NCI-H1694 treated with DMSO at 0.1 percent for 48 hours (cell line): ENCODE measurements at places on chromosomes 7 and 10.

- DNase-seq = no peak
Observed at GRCh38 chr10:109922358-109922975, 844 bp downstream of the XPNPEP1 start.

DNA sequence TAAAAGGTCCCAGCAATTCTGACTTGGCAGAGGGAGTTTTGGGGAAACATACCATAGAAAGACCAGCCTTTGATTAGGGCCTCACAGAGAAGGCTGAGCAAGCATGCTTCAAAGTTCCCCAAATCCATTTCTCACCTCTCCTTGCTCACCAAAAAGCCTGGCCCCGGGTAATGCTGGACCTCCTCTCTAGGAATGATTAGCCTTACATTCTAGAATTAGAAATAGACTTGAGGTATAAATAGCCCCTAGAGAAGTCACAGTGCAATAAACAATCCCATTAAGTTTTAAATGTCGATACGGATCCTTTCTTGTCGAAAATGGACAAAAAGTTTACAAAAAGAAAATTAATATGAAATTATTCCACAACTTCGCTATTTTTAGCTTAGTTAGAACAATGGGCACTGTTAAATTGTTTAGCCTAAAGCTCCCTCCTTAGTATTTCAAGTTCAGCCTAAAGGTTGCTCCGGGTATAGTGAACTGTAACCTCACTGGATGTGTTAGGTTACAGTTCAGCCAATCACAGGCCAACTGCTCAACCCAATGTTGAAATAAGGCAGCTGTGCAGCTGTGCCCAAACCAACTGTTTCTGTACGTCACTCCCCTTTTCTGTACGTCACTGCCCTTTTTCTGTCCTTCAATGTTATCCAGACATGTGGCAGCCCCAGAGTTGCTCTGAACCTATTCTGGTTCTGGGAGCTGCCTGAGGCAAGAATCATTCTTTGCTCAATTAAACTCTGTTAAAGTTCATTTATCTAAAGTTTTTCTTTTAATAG lies 7.9 kb upstream of the GSDME start:
- DNase-seq = no peak

GRCh38 chr10:85139124-85139523 lies 810.7 kb downstream of the CCSER2 start:
- DNase-seq = no peak

GRCh38 chr10:118115701-118116100 lies 69.0 kb upstream of the RAB11FIP2 start:
- no peak for DNase-seq

DNA sequence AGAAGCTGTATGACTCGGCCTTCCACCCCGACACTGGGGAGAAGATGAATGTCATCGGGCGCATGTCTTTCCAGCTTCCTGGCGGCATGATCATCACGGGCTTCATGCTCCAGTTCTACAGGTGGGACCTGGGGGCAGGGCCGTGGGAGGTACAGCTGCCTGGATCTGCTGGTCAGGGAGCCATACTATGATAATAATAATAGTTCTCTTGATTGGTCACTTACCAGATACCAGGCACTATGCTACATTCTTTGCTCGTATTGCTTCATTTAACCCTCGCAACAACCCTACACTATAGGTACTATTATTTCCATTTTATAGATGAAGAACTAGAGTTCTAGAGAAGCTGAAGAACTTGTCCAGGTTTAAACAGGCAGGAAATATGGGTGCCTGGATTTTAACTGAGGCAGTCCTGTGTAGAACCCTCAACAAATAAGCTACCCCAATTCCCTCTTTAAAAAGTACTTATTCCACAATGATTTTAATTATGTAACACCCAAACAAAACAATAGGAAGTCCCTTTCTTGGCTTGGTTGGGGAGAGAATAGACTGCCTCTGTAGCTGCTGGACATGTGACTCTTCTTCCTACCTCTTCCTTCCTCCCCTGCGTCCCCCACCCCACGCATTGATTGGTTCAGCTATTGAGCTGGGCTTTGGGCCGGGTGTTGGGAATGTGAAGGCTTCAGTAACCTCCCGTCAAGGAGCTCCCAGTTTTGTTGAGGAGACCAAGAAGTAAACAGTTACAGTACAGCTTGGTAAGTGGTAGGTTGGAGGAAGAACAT lies 12.8 kb downstream of the SFXN2 start:
- no peak for DNase-seq
